Fibroblast of lung (primary cell): ENCODE measurements at places on chromosomes 7 and 10.

GRCh38 chr10:12631216-12631615 lies 281.9 kb downstream of the CAMK1D start:
- DNase-seq: peak; percentile 26
- H3K27me3 ChIP-seq: no peaks in the 10 kb centered on the region
- no peak overlapping the region for H3K27ac ChIP-seq
- no peaks in the 10 kb centered on the region for H3K4me1 ChIP-seq
- H3K36me3 ChIP-seq: no peaks in the 10 kb centered on the region
- no peak overlapping the region for H3K4me3 ChIP-seq

GRCh38 chr7:55565681-55566080 lies 6.6 kb downstream of the VOPP1 start:
- no peaks in the 10 kb centered on the region for H3K27me3 ChIP-seq
- H3K36me3 ChIP-seq: no peaks in the 10 kb centered on the region
- no peak for DNase-seq
- peaks cover 6% of the 10 kb centered on the region for H3K4me1 ChIP-seq
- H3K27ac ChIP-seq: no peak overlapping the region

DNA sequence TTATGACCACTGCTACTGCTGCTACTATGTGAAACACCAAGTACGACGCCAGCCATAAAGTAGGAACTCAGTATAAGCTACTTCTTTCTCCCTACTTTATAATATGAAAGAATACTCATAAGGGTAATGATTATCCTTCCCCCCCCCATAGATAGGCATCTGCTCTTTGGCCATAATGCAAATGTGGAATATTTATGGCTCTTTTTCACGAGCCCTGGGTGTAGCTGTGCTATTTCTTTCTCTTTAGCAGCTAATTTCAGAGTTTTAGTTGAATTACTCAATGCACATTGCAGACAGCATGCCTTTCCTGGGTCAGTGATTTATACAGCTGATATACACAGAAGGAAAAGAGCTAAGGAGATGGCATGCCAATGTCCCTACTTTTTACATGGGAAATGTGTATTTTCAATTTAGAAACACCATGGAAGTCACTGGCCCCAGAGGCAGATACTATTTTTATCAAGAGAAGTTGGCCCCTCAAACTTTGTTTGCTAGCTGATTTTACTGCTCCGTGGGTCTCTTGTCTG lies 234.1 kb upstream of the KIAA1217 start:
- H3K27ac ChIP-seq: no peak overlapping the region
- no peaks in the 10 kb centered on the region for H3K4me1 ChIP-seq
- H3K4me3 ChIP-seq: no peak overlapping the region
- no peaks in the 10 kb centered on the region for H3K36me3 ChIP-seq
- no peaks in the 10 kb centered on the region for H3K27me3 ChIP-seq

DNA sequence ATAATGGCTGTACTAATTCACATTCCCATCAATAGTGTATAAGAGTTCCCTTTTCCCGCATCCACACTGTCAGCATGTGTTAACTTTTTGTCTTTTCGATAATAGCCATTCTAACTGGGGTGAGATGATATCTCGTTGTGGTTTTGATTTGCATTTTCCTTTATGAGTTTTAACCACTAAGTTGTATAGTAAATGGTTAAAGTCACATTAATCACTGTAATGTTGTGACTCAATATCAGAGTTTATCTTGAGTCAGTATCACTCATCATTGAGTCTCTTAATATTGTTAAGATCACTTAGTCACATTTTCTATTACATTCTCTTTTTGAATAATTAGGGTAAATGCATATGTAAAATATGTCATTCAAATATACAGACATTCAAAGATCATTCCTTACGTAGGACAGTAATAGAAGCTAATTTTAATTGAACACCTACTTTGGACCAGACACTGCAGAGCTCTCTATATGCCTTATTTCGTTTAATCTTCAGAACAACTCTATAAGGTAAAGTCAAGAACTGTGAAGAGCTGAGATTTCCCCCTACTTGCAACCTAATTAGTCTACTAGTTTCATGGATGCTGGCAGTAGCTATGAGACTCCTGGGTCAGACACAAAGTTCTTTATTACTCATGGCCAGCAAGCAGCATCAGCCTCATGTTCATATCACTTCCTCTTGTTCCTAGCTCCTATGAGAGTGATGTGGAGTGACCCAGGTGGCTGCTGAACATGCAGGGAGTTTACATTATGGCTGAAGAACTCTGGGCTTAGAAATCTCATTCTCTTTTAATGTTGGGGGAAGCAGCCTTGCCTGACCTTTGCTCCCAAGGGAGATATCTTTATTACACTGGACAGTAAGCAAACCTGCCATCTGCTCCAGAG lies 30.5 kb downstream of the CREB5 start:
- H3K4me1 ChIP-seq: no peaks in the 10 kb centered on the region
- no peaks in the 10 kb centered on the region for H3K36me3 ChIP-seq
- H3K27me3 ChIP-seq: peaks cover 3% of the 10 kb centered on the region

GRCh38 chr7:153475239-153475638 lies 577.0 kb upstream of the DPP6 start:
- H3K27ac ChIP-seq: no peak overlapping the region
- H3K4me1 ChIP-seq: no peaks in the 10 kb centered on the region
- DNase-seq: no peak
- H3K36me3 ChIP-seq: no peaks in the 10 kb centered on the region
- H3K4me3 ChIP-seq: no peak overlapping the region

DNA sequence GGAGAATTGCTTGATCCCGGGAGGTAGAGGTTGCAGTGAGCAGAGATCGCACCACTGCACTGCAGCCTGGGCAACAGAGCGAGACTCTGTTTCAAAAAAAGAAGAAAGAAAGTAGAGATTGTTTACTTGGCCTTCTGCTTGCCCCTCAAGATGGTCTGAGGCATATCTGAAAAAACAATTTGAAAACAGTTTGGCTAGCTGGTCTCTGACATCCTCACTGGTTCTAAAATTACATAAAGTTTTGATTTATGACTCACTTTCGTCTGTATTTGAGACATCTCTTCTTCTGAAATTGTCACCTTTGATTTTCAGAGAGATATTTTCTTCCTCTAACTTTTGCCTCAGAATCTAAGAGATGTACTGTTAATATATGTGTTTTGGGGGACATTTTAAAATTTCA lies 49.6 kb upstream of the HELLS start:
- no peak overlapping the region for H3K4me3 ChIP-seq
- H3K36me3 ChIP-seq: no peaks in the 10 kb centered on the region
- H3K27ac ChIP-seq: no peak overlapping the region
- DNase-seq: no peak
- H3K4me1 ChIP-seq: no peaks in the 10 kb centered on the region
